Activated CD4-positive, alpha-beta T cell treated with anti-CD3 and anti-CD28 coated beads, Interleukin-2, Interleukin-6, amounts not matched to agents 100 ng/mL and 50 ng/mL, durations not matched to agents 16 hours and 8 hours (primary cell): ENCODE measurements at places on chromosomes 16 and 17.

GRCh38 chr16:1451702-1452392 is 7.5 kb upstream of the CCDC154 start:
- no peak for DNase-seq

DNA sequence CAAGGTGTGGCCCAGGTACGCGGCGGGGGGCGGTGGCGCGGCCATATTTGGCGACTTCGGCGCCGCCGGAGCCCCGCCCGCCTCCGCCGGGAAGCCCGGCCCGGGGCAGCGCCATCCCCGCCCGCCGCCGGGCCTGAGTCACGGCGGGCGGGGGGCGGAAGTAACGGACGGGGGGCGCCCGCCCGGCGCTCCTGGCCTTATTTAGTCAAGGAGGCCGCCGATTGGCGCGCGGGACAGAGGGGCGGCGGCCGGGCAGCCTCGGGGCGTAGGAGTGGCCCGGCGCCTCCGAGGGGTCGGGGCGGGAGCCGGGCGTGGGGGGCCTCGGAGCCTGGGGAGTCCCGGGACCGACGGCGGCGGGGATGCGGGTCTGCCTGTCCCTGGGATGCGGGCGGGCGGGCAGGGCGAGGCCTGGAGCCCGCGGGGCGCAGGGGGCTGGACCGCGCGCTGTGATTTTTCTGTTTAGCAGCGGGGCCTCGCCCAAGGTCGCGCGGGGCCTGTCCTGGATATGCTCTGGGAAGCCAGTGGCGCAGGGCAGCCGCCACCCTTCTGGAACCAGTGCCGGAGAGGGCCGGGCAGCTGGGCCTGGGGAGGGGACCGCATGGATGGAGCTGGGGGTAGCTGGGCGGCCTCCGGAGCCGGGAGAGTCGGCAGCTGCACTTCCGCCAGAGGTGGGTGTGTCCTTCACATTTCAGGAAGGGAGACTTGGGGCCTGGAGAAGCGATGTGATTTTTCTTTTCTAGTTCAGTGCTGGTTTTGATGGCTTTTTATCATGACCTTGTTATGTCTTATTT is 2.3 kb upstream of the ACTG1 start:
- DNase-seq, result peak; percentile 84

- peak; percentile 57 for DNase-seq
These were observed 54.3 kb downstream of the KPNA2 start for GRCh38 chr17:68089881-68090280.

- DNase-seq, result peak; percentile 44
These were observed 7.2 kb upstream of the MYCBPAP start for GRCh38 chr17:50501054-50501453.

GRCh38 chr17:47857551-47858455 is 6.8 kb upstream of the SP6 start:
- no peak for DNase-seq

GRCh38 chr16:4505356-4506147 is 29.4 kb downstream of the HMOX2 start:
- peak; percentile 85 for DNase-seq

DNA sequence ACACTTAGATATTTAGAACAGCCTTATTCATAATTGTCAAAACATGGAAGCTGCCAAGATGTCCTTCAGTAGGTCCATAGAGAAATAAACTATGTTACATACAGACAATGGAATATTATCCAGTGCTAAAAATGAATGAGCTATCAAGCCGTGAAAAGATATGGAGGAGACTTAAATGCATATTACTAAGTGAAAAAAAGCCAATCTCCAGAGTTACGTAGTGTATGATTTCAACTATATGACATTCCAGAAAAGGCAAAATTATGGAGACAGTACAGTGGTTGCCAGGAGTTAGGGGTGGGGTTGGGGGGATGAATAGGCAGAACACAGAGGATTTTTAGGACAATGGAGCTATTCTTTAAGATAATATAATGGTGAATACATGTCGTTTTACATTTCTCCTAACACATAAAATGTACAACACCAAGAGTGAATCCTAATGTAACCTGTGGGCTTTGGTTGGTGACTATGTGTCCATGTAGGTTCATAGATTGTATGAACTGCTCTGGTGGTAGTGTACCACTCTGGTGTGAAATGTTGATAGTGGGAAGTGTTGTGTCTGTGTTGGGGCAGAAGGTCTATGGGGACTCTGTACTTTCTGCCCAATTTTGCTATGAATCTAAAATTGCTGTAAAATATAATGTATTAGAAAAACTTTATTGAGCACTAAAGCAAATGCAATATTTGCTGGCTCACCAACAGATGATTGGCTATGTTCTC is 122.6 kb downstream of the USP22 start:
- DNase-seq, result no peak

GRCh38 chr17:45902892-45903346 is 8.6 kb downstream of the MAPT start:
- DNase-seq, result no peak

- DNase-seq, result peak; percentile 36
These were observed 7.4 kb upstream of the SPAG9 start for GRCh38 chr17:51128076-51128475.
